HFFc6 (cell line): ENCODE measurements at places on chromosomes 5 and 9. TPM values are rescaled to one million over a fixed set of nuclear protein-coding genes. Genes with fewer than 3 reads are reported as not detected.

Gene GPX3
- total RNA-seq, result 0.60 to 1.9 TPM (median 0.81 TPM) in 3 replicates

Gene VAV2
- 16.7 and 20.1 TPM in 2 replicates for total RNA-seq

Gene NSUN2
- 57.3 to 69.3 TPM (median 60.5 TPM) in 3 replicates for total RNA-seq

Gene FIBCD1
- total RNA-seq, result 1.5 and 7.6 TPM in 2 replicates

Gene AOPEP
- 36.8 to 47.7 TPM (median 46.6 TPM) in 3 replicates for total RNA-seq

Gene PCA3
- total RNA-seq, result not detected in 3 replicates
